ENCODE measurements at places on chromosomes 6 and 20.
A peak's percentile ranks its signal among the peaks of the same experiment; 100 is the strongest.

GRCh38 chr6:63635588-63636517, at the start of gene PHF3:
Gene PHF3, plus strand, starts transcription at chr6:63635802. Its CDS starts 10,750 bp downstream, at chr6:63646552.
- DNase-seq, result peak; percentile 89

DNA sequence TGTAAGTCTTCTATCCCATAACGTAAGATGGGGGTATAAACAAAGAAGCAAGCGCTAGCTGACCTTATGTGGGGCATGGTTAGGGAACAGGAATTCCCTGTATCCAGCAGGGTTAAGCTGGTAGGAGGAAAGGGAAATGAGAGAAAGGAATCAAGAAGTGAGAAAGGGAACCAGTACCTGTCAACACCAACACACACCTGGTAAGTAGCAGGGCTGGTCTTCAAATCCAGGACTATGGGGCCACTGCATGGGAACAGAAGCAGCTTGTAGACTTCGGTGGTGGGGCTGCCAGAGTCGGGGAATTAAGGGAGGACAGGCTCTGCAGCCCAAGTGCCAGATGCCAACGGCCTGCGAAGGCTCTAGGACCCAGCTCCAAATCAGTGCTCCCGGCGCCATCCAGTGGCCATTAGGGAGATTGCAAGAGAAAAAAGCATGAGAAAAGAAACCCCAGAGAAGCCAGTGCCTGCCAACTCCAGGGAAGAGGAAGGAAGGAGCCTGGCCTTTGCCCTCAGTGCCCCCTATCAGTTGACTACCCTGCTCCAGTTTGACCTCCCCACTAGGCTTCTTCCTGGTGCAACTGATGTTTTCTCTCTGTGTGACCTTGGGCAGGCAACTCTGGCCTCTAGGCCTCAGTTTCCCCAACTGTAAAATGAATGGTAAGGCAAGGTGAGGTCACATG, 15.8 kb upstream of the RBPJL start:
- peak; percentile 84 for DNase-seq

DNA sequence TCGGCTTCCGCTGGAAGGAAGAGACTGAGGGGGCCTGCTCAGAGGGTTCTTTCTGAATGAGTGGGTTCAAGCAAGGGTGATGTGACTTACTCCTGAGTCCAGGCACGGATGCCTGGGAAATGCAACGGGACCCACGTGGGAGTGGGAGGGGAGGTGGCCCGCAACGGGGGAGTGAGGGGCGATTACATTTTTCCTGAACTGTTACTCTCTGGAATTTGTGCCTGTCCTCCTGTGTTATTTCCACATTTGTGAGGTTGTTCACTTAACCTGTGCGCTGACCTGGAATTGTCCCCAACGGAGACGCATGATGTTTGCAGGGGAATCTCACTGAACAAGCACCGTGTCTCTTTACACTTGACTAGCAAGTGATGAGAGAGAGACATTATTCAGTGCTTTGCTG, 209.4 kb downstream of the CDH4 start:
- no peak for DNase-seq

- DNase-seq, result no peak
Observed at GRCh38 chr6:157560691-157561413, 179.9 kb downstream of the ZDHHC14 start.

DNA sequence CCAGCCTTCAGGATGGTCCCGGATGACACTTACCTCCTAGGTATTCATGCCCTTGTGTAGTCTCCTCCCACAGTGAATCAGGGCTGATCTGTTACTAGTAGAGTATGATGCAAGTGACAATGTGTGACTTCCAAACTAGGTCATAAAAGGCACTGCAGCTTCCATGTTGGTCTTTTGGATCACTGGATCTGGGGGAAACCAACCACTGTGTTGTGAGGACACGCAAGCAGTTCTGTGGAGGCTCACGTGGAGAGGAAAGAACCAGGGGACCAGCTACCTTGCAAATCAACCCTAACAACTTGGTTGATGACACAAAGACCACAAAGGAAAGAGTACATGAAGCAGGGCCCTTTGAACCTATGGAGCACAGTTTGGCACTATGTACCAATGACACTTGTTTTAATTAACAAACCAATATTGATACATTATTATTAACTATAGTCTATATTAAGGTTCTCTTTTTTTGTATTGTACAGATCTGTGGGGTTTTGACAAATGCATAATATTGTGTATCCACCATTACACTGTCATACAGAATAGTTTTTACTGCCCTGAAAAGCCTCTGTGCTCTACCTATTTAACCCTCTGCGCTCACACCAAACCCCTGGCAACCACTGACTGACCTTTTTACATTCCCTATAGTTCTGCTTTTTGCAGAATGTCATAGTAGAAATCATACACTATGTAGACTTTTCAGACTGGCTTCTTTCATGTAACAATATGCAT, 16.3 kb upstream of the SDCBP2 start:
- DNase-seq, result peak; percentile 24

- peak; percentile 42 for DNase-seq
Observed at GRCh38 chr6:89117211-89118108, at the start of gene SRSF12. Gene SRSF12, minus strand, starts transcription at chr6:89118071. Its CDS starts 184 bp downstream, at chr6:89117887.

- DNase-seq, result no peak
Observed at GRCh38 chr20:45343532-45344167, 4.6 kb downstream of the SDC4 start.

DNA sequence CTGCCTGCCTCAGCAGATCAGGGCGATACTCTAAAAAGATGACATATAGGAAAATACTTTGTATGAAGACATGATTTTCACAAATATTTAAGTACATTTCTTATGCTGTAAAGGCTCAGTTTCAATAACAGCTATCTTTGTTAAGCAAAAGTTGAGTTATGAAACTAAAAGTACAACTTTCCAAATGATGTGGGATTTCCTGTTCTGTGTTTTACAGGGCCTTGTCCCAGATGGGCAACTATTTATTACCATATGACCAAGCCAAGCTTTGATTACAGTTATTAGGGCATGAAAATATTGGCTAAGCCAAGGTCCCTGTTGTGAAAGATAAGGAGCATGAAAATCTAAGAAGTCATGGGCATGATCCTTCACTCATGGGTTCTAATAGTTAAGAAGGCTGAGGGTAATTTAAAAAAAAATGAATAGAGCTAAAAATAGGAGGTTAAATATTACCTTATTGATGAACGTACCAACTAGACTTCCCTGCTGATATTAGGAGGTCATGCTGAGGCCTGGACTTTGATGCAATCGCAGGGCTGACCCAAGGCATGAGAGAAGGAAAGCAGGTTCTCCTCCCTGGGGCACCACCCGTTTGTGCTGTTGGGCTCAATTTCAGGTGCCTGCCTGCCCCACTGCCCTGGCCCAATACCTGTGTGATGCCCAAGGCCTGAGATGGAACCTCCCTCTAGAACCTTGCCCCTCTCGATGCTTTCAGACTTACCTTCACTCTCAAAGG, 294.4 kb upstream of the PRDM1 start:
- DNase-seq, result no peak

GRCh38 chr6:14153228-14153627, 35.7 kb downstream of the CD83 start:
- no peak for DNase-seq

GRCh38 chr6:91149956-91150705, 563.3 kb upstream of the MAP3K7 start:
- DNase-seq, result no peak

- DNase-seq, result no peak
Observed at GRCh38 chr6:119647309-119647708, 297.7 kb upstream of the MAN1A1 start.

DNA sequence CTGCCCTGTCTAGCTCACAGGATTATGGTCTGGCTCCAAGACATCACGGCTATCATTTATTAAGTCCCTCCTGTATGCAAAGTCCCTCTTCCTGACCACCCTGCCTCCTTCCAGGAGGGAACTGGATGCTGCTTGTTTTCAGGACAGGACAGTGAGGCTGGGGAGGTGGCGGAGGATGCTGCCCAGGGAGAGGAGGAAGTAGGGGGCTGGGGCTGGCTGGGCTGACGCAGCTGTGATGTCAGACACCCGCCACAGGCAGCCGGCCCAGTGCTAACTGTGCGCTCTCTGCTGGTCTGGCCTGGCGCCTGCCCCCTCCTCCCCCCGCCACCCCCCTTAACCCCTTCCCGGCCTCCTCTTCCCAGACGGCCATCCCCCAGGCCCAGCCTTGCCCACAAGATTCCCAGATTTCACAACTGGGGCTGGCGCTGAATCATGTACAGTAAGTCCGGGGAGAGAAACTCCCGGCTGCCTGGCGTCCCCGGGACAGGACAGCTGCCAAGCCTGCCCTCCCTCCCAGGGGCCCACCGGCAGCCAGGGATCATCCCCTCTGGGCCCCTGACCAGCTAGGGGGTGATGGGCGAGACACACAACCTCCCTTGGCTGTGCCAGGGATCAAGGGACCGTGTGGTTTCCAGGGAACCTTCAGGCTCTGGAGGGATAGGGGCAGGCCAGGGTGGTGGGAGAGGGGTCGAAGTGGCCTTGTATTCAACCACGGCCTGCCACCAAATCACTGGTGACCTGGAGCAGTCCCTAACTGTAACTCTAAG, 118.1 kb downstream of the CEBPB start:
- no peak for DNase-seq

DNA sequence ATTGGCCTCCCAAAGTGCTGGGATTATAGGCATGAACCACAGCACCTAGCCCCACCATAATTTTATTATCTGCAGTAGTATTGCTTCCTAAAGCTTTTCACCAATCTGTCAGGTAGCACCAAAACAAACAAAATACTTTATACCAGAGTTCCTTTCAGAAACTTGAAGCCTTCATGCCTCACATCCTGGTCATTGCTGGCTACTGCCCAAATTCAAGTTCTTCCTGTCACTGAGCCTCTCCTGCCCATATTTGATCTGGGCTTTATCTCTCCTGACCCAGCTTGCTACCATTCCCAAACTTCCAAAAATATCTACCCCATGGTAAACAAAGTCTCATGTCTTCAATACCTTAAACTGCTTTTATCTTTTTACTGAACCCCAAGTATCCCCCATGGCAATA, 34.9 kb upstream of the DST start:
- DNase-seq, result no peak

DNA sequence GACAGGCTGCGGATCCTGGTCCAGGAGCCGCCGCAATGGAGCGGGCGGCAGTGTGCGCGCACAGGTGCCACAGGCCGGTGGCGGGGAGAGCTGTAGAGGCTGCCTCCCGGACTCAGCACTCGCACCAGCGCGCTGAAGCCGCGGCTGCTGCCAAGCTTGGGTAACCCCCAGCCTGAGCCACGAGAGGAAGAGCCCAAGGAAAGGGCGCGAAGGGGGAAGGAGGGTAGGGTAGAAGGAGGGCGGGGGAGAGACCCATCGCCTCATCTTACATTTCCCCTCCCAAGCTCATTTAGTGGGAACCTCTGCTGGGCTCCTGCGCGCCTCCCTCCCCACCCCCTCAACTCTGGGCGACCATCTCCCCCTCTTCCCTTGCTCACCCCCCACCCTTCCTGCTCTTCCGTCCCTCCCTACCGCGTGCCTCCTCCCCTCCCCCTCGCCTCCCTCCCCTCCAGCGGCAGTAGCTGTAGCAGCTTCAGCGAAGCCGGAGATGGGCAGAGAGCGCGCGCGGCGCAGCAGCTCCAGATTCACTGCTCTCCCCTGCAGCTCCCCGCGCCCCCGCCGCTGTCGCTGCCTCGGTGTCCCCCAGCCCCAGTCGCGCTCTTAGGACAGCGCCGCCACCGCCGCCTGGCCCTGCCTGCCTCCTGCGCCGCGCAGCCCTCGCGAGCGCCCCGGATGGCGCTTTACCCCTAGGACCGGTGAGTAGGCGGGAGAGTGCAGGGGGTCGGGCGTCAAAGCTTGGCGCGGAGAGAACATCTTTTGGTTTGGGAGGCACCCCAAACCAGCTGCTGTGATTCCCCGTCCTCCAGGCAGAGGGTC, at the start of gene FUT9:
Gene FUT9 (plus strand): TSS at position 457 of the 816 bp plus-strand sequence. CDS start 187,182 bp downstream, outside the sequence.
- DNase-seq, result no peak

DNA sequence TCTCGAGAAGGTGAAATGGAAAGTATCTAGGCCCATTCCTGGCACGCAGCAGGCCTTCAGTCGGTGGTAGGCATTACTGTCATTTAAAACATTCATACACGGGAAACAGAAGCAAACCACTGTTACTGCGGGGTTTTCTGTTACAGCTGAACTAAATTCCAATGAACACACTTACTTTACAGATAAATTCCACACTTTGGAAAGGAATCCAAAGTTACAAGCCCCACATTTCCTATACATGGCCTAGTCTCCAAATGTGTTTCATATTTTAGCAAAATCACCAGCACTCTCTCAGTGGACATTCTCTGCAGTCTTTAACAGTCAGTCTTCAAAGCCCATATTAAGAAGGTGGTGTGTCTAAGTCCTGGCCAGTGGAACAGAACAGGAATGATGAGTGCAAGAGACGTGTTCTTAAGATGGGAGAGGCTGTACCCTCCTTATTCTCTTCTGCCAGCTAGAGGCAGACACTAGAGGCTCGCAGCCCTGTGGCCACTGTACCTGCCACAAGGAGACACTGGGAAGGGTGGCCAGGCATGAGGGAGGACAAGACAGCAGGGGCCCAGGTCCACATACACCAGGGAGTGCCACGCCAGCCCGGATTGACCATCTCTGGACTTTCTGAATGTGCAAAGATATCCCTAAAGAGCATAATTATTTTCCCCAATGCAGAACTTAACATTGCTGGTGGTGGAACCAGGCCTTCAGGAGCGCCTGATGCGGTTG, 76.4 kb downstream of the CDC5L start:
- DNase-seq, result no peak

GRCh38 chr6:26502626-26503025, 2.5 kb downstream of the BTN1A1 start:
- DNase-seq, result no peak

DNA sequence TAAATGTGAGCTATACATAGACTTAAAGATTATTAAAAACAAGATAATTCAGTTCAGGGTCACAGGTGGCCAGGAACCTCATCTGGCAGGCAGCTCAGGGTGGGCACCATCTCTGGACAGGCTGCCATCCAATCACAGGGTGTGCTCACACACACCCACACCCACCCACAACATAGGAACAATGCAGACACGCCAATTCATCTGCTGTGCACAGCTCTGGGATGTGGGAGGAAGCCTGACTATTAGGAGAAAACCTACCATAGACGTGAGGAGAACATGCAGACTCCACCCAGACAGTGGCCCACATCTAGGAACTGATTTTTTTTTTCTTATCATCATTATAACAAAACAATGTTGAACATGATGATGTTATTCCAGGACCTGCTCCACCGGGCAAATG, 286.7 kb downstream of the PRL start:
- no peak for DNase-seq

DNA sequence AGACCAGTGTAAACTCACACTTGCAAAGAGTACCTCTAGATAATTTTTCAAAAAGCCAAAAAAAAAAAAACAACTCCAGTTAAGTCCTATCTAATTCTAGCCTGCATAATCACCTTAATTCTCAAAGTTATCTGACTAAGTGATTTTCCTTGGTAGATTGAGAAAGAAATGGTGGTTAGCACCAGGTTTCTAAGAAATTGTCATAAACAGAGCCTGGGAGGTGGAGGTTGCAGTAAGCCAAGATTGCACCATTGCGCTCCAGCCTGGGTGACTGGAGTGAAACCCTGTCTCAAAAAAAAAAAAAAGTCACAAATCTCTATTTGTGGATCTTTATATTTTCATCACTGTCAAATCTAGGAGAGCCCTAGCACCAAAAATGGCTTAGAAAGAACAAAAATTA, 8.9 kb downstream of the FBXO5 start:
- DNase-seq, result no peak

DNA sequence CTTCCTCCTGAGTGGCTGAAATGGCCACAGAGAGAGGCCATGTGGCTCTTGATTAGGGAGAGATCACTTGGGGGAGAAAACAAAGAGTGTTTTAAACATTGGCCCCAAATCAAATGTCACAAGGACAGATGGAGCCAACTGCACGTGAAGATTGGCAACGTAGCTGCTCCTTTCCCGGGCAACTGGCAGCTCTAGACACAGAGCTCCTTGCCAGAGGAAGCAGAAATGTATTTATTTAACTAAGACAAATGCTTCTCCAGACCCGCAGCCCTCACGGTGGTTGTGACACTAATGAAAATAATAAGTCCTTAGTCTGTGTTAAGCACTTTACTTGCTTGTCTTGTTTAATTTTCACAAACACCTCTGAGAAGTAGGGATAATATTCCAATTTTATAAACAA, 49.6 kb upstream of the DSN1 start:
- DNase-seq, result no peak
